ENCODE measurements at places on chromosomes 1 and 21.

DNA sequence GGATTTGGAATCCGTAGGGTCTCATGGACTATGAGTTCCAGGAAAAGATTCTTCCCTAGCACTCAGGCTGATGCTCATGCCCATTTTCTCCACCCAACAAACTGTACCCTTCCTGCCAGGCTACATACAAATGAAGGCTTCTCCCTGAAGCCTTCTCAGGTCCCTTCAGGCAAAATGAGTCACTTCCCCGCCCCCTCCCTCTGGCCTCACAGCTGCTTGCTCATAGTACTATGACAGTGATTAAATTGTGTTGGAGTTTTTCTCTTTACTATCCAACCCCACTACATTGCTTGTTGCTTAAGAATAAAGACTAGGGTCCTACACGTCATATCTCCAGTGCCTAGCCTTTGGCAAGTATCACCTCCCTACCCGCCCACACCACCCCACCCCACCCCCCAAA lies 207.6 kb upstream of the NFIA start:
- peak; percentile 32 for DNase-seq

DNA sequence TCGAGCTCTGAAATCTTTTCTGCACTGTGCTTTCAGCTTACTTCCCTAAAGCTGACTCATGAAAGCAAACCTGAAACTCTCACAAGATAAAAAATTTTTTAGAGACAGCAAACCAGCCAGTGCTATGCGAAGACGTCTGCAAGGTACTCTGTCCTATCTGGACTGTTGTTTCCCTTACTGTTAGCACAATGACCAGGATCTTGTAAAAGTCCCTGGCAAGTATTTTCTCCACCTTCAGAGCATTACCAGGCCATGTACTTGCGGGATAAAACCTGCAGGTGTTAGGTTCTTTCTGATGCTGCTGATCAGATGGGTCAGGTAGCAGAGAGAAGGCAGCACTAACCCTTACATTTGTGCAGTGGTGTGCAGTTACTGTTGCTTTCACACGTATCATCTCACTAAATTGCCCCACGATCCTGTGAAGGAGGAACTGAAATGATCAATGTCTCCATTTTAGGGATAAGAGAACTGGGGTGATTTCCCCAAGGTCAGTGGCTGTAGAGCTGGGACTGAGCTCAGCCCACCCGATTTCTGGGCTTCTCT lies 56.6 kb downstream of the PLXNA2 start:
- DNase-seq: no peak

DNA sequence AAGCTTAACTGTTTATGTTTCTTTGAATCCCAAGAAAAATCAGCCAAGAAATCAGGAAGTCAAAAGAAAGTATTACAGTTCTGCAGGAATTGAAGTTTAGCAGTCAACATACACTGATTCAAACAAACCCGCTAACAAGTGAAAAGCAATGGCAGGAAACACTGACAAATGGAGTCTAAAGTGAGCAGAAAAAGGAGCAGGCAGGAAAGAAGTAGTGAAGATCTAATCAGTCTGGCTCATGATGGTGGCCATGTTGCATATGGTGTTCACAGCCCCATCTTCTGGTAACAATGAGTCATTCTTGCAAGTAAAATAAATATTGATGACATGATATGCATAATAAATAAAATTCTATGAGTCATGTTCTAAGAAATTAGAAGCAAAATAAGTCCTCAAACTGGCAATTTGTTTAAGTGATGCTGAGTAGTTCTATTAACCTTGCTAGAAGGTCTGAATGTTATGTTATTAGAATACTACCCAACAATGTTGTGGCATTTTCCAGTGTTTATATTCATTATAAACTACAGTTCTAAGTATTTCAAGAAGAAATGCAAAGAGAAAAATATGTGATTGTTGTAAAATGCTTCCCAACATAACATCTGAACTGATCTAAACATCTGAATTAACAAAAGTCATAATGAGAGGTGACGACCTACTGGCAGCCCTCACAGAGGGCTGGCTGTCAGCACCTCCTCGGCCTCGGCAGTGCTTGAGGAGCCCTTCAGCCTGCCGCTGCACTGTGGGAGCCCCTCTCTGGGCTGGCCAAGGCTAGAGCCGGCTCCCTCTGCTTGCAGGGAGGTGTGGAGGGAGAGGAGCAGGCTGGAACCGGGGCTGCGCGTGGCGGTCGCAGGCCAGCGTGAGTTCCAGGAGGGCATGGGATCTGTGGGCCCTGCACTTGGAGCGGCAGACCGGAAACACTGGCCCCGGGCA lies 5.7 kb upstream of the ACBD6 start:
- DNase-seq: no peak

DNA sequence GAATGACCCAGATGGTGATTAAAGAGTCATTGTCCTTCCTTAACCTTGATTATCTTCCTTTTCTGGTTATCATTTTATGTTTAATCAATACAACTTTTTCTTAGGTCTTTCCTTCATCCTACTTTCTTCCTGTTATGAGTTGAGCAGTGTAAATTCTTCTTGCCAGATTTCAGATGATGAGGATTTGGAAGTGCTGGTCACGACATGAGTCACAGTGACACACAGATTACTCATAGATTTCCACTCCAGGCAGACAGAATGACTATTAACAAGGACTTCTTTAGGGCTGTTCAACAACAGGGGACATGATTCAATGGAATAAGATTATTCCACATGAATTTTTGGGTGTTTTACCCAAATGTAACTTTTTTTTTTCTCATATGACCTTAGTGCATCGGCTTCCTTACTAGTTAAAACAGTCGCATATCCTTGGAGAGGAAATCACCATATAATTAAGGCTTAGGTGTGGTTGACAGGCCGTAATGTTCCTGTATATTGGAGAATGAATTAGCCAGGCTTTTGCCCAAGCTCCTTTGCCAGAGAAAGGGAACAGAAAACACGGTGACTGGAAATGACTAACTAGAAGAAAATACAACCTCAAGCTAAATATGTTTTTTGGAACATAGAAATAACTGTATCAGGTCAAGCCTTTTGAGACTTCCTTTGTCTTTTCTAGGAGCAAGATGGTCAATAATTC lies 44.2 kb downstream of the PRRX1 start:
- DNase-seq: peak; percentile 8

DNA sequence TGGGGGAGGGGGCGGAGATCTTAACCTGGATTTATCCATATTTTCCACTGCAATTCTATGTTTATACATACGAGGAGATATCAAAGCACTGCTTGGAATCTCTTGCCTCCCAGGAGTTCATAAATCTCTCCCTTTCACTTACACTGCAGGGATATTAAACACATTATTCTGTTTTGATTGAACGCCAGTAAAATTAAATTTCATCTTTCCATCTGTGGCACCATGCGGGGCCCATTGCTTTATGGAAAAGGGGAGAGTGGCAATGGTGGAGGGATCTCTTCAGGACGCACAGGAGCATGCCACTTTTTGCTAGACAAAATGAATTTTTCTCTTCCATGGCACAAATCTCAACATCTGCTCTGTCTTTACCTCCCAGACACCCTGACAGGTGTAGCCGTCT lies 648.0 kb upstream of the PLXNA2 start:
- DNase-seq: no peak

DNA sequence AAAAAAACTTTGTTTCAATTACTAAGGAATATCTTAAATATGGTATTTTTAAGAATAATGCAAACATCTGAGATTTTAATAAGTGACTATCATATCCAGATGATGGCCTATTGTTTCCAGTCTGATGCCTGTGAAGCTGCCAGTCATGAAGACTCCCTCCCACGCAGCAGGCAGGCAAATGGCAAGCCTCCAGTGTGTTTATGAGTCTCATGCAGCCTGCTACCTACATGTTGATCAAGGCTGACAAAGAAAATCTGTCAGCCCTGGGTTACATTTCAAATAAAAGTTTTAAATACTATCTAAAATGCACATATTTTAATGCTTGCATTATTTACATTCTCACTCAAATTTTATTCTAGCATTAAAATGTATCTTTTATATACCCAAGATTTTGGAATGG lies 137.6 kb upstream of the RNPC3 start:
- DNase-seq: no peak

GRCh38 chr1:63898428-63899196 lies 124.8 kb downstream of the ROR1 start:
- no peak for DNase-seq

DNA sequence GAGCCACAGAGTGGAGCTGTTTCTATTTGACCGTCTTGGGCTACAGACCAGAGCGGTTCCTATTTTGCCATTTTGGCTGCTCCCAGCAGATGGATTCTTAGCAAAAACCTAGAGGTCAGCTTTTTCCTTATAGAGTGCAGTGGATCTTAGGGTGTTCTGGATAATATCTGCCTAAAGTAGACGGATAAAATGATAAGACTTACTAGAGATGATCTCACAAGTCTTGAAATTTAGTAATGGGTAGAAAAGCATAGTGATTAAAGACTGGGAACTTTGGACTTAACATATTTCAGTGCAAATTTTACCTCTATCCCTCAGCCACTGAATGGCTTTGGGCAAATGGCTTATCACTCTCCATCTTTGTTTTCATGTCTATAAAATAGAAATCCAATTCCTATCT lies 439.8 kb downstream of the ADGRL2 start:
- DNase-seq: no peak

DNA sequence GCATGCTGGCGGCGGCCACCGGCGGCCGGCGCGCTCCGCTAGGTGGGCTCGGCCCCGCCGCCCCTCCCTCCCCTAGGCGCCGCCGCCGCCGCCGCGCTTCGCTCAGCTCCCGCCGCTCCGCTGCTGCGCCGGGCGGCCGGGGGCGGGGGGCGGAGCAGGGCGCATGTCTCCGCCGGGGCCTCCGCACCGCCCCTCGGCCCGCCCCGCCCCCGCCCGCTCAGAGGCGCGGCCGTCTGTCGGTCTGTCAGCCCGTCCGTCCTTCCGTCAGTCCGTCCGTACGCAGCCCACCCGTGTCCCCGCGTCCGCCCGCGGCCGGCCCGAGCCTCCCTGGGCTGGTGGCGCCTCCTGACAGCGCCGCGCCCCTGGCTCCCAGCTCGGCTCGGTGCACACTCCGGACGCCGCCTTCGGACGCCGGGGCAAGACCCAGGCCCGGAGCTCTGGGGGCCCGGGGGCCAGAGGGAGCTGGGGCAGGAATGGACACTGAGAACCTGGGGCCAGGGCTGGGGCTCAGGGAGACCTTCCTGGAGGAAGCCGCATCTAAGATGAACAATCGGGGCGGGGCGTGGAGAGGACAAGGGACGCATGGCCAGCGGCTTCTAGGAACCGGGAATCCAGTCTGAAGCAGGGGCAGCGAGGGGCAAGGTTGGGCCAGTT lies at the start of gene GPR153:
Gene GPR153, minus strand, starts transcription at position 138 of the 654 bp plus-strand sequence. CDS start 6,193 bp downstream, outside the sequence.
- peak; percentile 37 for DNase-seq

- no peak for DNase-seq
These were observed 65.2 kb downstream of the LRRC8C start for GRCh38 chr1:89698020-89698560.

- DNase-seq: peak; percentile 24
These were observed 8.0 kb downstream of the PLXNA2 start for GRCh38 chr1:208235982-208236761.

- peak; percentile 80 for DNase-seq
These were observed 159.2 kb downstream of the RUNX1 start for GRCh38 chr21:34889676-34890469.

Measured in activated naive CD4-positive, alpha-beta T cell treated with anti-CD3 and anti-CD28 coated beads for 36 hours (primary cell).